ENCODE measurements at places on chromosomes 5 and 9.
A peak's percentile ranks its signal among the peaks of the same experiment; 100 is the strongest.

DNA sequence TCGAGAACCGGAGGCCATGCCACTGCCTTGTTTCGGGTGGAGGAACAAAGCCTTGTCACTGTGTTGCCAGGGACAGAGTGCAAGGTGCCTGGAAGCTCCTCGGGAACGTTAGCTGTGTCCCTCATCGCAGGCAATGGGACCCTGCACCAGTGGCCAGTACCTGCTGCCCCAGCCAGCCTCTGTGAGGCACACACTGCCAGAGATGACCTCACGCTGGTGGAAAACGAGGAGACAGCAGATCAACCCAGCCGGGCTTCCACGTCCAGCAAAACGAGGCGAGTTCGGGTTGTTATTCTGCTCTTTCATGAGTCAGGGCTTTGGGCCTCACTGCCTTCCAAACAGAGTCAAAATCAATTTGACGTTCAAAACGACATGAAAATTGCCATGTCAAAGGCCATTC is 104.1 kb downstream of the ADAMTS2 start:
- no peak for DNase-seq

DNA sequence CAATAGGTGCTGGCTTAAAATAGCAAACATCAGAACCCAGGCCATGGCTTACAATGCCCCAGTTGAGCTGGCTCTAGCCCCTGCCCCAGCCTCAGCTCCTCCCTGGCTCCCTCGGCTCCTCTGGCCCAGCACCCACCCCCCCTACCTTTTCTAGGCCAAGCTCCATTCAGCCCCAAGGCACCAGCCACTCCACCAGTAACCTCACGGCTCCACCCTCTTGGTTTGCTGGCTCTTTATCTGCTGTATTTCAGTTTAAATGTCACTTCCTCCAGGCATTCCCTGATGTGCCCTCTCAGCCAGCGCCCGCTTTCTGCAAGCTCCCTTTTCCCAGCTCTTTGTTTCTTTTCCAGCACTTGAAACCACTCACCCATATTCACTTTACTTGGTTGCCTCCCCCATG is 10.6 kb downstream of the C1QTNF2 start:
- DNase-seq = no peak

- DNase-seq = no peak
Measured at GRCh38 chr9:85401998-85402397, 339.8 kb downstream of the AGTPBP1 start.

DNA sequence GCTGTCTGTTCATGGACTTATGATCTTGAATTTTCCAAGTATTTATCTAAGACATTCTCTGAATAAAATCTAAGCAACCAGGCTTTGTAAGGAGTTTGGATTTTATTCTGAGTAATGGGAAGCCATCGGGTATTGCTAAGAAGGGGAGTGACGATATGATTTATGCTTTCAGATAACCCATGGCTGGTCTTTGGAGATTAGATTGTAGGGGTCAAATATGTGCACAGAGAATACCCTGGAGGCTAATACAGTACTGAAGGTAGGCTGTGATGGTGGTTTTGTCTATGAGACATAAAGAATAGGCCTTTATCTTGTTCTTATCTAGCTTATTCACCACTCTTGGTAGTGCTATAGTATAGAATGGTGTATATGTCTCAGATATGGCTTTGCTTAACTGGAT is 60.0 kb upstream of the C5orf46 start:
- DNase-seq = no peak

GRCh38 chr5:172417983-172418630 is 36.2 kb downstream of the SH3PXD2B start:
- DNase-seq = no peak

GRCh38 chr5:11801061-11801460 is 103.2 kb downstream of the CTNND2 start:
- no peak for DNase-seq

GRCh38 chr9:112112519-112112918 is 62.6 kb downstream of the SUSD1 start:
- DNase-seq = no peak

- DNase-seq = no peak
Measured at GRCh38 chr5:133883916-133884315, 84.5 kb downstream of the C5orf15 start.

DNA sequence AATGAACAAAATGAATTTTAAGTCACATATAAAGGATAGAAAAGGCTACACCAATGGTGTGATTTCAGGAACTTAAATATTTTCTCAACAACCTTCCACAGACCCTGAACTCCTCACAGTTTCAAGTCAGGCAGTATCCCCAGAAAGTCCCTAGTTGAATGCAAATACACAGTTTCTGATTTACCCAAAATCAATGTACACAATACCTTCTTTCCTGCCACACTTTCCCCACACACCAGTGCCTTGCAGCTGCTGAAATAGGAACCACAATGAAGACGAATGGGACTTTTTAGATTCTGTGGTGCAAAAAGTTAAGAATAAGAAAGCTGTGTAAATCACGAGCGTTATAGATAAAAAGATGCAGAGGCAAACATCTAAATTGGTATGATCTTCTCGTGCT is 552.4 kb upstream of the MEF2C start:
- DNase-seq = no peak

- no peak for DNase-seq
Measured at GRCh38 chr9:127847178-127847510, 7.3 kb downstream of the ENG start.

GRCh38 chr9:95003689-95004410 is 277.4 kb downstream of the AOPEP start:
- peak; percentile 58 for DNase-seq

DNA sequence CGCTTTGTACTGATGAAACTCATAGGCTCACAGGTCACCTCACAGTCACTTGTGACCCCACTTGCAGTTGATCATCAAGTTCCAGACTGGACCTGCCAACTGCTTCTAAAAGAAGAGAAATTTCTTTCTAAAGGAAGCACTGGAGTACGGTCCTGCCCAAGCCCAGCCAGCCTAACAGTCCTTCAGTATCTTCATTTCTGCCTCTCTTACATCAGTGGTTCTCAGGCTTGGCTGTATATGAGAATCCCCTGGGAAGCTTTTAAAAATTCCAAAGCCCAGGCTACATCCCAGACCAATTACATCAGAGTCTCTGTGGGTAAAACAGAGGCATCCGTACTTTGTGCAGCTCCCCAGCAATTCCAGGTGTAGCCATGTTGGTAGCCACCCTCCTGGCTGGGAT is 282.1 kb downstream of the NFIB start:
- DNase-seq = no peak

GRCh38 chr5:119037496-119038215 is 33.2 kb upstream of the DMXL1 start:
- no peak for DNase-seq

DNA sequence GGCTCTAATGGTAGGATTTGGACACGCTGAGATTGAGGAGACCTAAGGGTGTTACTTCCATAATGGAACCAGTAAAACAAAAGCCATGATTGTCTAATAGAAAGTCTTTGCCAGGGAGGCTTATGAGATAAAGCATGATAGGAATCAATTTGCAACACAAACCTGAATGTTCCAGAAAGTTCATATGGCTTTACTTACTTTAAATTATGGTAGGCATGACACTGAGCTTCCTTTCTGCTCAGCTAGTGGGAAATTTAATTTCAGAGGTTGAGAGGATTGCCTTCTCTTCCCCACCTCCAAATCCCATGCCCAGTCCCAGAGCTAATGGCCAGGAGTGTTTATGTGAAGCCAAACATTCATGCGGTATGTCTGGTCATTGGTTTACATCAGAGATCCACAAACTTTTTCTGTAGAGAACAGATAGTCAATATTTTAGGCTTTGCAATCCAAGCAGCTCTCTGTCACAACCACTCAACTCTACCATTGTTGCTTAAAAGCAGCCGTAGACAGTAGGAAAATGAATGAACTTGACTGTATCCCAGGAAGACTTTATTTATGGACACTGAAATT is 114.5 kb downstream of the UGCG start:
- no peak for DNase-seq

- DNase-seq = no peak
Measured at GRCh38 chr5:152556784-152557183, 151.7 kb upstream of the NMUR2 start.

DNA sequence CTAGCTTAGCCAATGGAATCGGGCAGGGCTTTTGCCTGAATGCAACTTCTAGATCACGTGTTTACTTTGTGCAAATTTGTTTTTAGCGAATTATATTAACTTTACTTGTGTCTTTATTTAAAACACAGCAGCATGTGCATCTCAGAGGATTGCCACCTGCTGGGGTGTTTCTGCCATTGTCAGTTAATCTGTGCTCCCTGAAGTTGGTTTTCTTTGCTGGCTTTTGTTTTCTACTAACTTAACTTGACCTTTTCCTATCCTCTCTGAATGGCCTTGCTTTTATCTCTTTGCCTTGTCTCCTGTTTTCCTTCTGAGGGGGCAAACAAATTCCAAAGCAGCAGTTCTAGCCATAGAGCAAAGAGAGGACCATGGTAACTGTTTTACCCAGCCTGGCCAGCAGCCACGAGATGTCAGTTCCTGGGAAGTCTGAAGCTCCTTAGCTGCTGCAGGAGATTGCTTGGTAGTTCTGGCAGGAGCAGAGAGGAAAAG is 67.6 kb downstream of the ARHGEF28 start:
- DNase-seq = peak; percentile 12

DNA sequence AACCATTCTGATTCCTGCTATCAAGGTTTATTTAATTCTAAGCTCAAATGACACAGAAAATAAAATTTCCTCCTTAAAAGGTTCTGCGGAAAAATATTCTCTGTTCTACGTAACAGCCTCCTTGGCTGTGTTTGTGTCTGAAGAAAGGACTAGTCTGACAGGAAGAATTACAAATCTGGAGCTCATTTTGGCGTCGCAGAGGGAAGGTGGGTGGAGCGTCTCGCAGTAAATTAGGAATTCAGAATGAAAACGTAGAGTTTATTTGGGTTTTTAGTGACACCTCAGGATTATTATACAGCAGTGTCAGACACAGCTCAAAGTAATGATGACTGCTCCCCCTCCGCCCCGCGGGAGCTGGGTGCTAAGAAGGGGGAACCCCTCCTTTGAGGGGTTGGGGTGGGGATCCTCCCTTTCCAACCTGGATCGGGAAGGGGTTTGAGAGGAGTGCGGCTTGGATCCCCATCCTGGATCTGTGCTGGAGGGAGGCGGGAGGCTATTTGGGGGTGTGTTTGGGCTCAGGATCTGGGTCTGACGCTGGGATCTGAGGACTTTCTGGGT is 933 bp upstream of the TGFBR1 start:
- DNase-seq = no peak

- DNase-seq = no peak
Measured at GRCh38 chr9:33233626-33234342, 6.2 kb upstream of the SPINK4 start.

- no peak for DNase-seq
Measured at GRCh38 chr5:151480384-151481293, 33.2 kb downstream of the SLC36A1 start.

GRCh38 chr5:1808439-1808838 is 7.2 kb downstream of the NDUFS6 start:
- DNase-seq = no peak

- no peak for DNase-seq
Measured at GRCh38 chr9:130934246-130934645, 4.8 kb downstream of the FIBCD1 start.

DNA sequence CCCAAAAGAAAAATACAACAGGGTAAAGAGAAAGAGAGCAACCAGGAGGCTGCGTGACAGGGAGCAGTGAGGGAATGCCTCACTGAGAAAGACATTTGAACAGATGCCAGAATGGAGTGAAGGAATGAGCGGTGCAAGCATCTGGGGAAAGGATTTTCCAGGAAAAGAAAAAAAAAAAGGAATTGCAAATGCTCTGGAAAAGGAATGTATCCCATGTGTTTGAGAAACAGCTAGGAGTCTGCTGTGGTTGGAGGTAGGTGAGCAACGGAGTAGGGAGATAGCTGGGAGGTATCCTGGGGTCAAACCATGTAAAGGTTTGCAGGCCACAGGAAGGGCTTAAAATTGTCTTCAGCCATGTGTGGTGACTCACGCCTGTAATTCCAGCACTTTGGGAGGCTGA is 23.6 kb upstream of the CEMIP2 start:
- DNase-seq = no peak

DNA sequence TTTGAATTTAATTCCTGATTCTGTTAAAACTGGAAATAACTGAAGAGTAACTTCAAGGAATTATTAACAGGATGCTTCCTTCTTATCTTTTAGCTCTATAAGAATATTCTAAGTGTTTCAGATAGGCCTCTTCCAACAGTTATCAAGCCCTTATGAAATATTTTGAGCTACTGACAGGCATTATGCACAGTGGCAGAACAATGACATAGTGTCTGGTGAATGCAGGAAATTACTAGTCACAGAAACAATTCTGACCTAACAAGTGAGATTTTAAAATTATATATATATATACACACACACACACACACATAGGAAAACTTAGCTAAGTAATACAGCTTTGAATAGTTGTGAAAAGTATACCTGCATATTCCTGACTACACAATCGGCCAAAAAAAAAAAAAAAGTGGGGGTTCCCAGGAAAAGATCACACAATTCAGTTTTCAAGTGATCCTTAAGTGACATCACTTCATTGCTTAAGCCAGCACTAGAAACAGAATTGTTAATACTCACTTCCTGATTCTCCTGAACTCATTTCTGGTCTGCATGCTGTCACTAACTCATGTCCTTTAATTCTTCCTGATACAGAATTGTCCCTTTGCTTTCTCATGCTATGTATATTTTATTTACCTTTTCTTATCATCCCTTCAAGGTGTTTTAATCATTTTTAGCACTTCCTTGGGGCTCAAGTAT is 77.3 kb downstream of the SLC25A46 start:
- DNase-seq = no peak

- DNase-seq = no peak
Measured at GRCh38 chr9:77523891-77524290, 124.2 kb downstream of the GNA14 start.

- peak; percentile 84 for DNase-seq
Measured at GRCh38 chr5:69414885-69415583, at the start of gene MARVELD2. MARVELD2 (plus strand) TSS chr5:69415116; CDS start chr5:69419386, 4,270 bp downstream.

DNA sequence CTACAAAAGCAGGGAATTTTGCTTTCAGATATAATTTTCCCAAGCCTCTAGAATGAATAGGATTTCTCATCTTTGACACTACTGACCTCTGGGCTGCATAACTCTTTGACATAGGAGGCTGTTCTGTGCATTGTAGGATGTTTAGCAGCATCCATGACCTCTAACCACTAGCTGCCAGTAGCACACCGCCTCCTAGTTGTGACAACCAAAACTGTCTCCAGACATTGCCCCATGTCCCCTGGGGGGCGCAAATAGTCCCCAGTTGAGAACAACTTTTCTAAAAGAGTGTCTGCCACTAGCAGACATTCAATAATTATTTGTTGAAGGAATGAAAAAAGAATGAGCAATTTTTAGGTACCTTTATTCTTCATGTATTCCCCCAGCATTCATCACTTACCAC is 51.8 kb downstream of the POU4F3 start:
- no peak for DNase-seq

DNA sequence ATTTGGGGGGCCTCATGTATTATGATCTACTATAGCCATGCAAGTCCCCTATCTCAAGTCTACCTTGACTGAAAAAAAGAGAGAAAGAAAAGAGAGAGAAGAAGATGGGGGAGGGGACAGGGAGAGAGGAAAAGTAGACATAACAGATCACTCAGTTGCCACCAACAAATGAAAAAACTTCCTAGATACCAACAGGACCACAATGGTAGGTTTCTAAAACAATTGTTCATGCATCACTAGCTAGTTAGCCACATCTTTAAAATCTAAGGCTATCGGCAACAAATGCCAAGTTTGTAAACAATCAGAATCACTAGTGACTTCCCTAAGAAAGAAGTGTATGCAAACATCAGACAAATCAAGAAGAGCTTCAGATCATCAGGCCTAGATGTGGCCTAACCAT is 328.2 kb downstream of the BNC2 start:
- DNase-seq = no peak

GRCh38 chr9:137575716-137576411 is 2.9 kb downstream of the DPH7 start:
- no peak for DNase-seq

All from HuH-7 (cell line).